AG09309 (cell line): ENCODE measurements at places on chromosomes 12 and 14.

GRCh38 chr12:17928708-17929366, 161.2 kb downstream of the RERGL start:
- peak; percentile 28 for DNase-seq

DNA sequence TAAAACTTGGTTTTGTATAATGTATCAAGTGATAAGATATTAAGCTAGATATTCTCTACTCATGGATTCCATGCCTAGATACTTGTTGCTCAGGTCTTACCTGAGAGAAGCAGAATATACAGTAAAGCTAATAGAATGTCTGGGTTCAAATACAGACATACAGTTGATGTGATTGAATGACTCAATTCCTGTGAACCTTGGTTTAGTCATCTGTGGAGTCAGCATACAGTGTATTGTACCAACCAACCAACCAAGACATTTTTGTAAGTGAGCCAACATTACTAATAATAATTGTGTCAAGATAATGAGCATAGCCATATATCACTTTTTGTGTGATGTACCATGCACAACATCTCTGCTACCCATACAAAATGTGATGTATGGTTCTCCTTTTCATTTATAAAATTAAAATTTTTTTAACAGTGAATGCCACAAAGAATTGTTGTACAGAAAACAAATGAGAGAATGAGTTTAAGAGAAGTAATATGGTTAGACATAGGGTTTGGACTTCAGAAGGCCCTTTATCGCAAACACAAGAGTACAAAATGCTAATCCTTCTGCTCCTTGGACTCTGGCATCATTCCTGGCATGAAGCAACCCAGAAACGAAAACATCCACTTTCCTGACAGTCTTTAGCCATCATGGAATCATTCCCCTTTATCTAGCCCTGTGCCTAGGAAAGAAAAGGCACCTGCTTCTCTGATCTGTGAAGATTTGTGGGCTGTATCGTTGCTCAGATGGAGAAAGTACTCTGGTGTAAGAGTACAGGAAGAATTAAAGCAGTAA, 977.2 kb upstream of the USP15 start:
- no peak for DNase-seq

DNA sequence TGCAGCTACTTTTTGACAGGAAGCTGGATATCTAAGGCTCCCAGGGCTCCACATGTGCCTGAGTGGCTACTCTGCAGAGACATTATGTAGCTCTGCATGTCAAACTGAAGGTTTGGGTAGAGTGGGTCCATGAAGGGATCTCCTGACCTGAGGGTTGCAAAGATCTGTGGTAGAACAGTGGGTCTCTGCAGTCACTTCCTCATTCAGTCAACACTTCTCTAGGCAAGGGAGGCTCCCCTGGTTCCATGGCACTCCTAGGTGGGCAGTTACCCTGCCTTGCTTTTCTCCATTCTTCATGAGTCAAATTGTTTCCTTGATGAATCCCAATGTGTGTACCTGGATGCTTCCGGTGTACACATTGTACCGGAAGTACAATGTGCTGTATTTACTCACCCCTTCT, 57.4 kb downstream of the CMAS start:
- no peak for DNase-seq

DNA sequence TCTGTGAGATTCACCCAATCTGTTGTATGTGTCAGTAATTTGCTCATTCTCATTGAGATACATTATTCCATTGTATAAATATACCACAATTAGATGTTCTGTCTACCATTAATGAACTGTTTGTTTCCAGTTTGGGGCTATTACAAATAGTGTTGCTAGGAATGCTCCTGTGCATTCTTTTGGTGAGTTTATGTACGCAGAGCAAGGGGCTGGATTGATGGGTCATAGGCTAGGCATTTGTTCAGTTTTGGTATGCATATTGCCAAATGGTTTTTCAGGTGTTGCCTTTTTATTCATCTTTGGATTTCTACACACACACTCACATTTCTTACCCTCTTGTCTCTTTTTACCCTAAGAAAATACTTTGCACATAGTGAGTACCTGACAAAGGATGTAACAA, 93.4 kb downstream of the GPATCH2L start:
- no peak for DNase-seq

DNA sequence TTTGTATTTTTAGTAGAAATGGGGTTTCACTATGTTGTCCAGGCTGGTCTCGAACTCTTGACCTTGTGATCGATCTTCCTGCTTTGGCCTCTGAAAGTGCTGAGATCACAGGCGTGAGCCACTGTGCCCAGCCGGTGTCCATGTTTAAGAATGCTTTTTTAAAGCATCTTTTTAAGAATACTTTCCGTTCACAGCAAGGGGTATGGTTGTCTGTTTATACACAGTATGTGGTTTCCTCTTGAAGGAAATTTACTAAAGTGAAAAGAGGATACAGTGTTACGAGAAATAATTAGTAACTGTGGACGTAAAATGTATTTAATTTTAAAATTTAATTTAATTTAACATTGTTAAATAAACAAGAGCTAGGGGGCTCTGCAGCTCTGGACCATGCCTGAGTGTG, 73.4 kb downstream of the GSC start:
- DNase-seq, result no peak
